ENCODE measurements at places on chromosomes 1 and 21.

DNA sequence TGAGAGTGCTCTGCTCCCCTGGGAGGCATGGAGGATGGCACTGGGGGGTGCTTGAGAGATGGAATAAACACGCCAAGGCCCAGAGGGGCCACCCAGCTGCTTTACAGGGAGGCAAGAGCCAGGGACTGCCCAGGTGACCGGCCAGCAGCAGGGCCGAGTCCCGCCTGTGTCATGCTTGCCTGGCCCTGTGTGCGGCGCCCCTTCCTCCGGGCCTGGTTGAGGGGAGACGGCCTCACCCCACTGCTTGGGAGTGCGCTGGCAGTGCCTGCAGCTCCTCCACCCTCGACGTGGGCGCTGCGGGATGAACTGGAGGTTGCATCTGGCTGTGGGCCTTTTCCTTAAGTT, 33.1 kb upstream of the COL6A2 start:
- no peak for DNase-seq

DNA sequence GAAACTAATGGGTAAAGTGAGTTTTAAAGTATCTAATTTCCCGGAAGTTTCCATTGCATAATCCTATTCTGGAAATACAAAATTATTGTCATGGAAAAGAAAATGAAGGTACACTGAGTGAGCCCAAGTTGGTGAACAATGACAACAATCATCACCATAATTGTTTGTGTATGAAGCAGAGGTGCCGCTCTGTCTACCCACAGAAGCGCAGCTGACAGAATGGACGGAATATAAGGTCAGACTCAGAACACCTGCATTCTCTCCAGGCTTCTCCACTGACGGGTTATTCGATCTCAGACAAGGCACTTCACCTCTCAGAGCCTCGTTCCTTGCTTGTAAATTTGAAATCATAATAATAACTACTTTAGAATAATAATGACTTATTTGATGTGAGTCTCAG, 99.1 kb upstream of the NGF start:
- no peak for DNase-seq

- no peak for DNase-seq
These were observed 3.2 kb upstream of the IBA57 start for GRCh38 chr1:228162286-228163006.

GRCh38 chr1:44803312-44804095, 3.3 kb downstream of the PLK3 start:
- DNase-seq: no peak

GRCh38 chr21:41874611-41875010, 4.5 kb downstream of the PRDM15 start:
- no peak for DNase-seq

GRCh38 chr1:190140644-190141043, 337.0 kb downstream of the BRINP3 start:
- no peak for DNase-seq

- no peak for DNase-seq
These were observed 74.4 kb downstream of the CD58 start for GRCh38 chr1:116496380-116496779.

- DNase-seq: no peak
These were observed 16.5 kb upstream of the MPZL1 start for GRCh38 chr1:167705250-167705649.

GRCh38 chr1:54498383-54499096, 49.5 kb upstream of the ACOT11 start:
- no peak for DNase-seq

GRCh38 chr1:111436726-111437125, 9.2 kb upstream of the OVGP1 start:
- no peak for DNase-seq

- DNase-seq: peak; percentile 56
These were observed 7.8 kb downstream of the C1orf162 start for GRCh38 chr1:111481387-111482221.

DNA sequence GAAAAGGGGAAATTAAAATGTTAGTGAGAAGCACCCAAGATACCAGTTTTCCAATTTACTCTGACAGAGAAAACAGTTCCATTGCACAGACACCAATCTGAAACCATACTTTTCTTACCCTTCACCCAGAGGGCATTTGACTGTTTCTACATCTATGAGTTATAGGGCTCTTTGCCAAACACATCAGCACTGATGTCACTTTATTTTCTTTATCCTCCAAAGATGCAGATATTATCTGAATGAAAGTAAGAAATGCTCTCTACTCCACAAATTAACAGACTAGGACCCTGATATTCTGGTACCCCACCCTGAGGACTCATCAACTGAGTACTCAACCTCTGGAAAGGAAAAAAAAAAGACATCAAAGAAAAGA, 24.2 kb upstream of the PEX19 start:
- DNase-seq: no peak

- no peak for DNase-seq
These were observed 7.6 kb upstream of the PLEKHA6 start for GRCh38 chr1:204367193-204367858.

- DNase-seq: no peak
These were observed 9.0 kb upstream of the PRDX1 start for GRCh38 chr1:45530632-45531135.

DNA sequence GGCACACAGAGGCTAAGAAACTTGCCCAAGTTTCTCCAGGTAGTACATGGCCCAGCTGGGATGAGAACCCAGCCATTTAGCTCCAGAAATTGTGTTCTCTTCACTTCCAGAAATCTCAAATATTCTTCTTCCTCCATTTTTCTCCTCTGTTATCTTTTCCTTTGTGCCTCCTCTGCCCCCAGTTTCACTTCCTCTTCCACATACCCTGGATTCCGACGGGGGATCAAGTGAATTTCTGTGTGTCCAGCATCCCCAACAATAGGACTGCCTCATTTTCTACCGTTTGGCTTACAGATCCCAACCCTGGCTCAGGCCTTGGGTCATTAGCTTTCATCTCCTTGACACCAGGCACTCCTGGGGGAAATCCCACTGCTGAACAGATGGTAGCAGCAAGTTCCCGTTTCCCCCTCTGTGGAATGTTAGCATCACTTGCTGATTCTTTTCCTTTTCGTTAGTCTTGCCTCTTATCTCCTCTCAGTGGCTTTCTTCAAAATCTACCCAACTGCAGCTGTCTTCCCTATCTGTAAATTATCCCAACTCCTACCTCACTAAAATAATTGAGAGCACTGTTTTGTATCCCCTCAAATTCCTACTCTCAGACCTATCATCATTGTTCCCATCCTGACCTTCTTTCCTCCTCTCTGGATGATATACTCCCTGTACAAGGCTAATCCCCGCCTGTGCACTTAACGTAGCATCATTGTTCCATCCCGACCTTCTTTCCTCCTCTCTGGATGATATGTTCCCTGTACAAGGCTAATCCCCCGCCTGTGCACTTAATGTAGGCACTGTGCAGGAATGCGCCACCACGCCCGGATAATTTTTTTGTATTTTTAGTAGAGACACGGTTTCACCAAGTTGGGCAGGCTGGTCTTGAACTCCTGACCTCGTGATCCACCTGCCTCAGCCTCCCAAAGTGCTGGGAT, 36.5 kb downstream of the SCCPDH start:
- DNase-seq: no peak

GRCh38 chr1:155834296-155834926, 22.6 kb downstream of the GON4L start:
- DNase-seq: no peak

DNA sequence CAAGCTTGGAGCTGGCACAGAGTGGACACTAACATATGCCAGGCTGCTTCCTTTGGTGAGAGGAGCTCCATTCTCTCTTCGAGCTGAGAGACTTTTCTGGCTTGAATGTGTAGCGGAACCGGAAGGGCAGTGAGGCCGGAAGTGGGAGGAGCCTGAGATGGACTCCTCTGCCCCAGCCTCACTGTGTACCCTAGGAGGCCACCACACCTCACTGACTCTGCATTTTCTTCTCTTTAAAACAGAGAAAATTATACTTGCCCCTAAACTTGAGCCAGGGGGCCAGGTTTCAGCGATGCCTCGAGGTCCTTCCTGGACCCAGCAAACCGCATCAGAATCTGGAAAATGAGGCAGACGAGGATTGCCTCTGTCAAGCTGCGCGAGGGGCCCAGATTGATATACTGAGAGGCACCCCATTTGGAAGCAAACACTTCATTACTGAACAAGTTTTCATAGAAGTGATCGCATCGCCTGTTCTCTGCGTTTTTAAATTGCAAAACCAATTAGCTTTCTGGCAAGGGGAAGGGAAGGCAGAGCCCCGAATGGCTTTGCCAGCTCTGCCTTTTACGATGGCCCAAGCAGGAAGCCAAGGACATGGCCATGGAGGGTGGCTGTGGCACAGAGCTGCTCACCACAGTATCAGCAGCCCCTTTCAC, 708.1 kb downstream of the PTPRU start:
- no peak for DNase-seq

- DNase-seq: no peak
These were observed 56.9 kb upstream of the LRP8 start for GRCh38 chr1:53384796-53385195.

Measured in foreskin melanocyte (primary cell).